HT1080 (cell line): ENCODE measurements at places on chromosomes 16 and 17.

GRCh38 chr16:71399801-71400563, 41.5 kb downstream of the CALB2 start:
- DNase-seq: no peak

- DNase-seq: no peak
Measured at GRCh38 chr16:88466175-88466862, 13.2 kb downstream of the ZFPM1 start.

DNA sequence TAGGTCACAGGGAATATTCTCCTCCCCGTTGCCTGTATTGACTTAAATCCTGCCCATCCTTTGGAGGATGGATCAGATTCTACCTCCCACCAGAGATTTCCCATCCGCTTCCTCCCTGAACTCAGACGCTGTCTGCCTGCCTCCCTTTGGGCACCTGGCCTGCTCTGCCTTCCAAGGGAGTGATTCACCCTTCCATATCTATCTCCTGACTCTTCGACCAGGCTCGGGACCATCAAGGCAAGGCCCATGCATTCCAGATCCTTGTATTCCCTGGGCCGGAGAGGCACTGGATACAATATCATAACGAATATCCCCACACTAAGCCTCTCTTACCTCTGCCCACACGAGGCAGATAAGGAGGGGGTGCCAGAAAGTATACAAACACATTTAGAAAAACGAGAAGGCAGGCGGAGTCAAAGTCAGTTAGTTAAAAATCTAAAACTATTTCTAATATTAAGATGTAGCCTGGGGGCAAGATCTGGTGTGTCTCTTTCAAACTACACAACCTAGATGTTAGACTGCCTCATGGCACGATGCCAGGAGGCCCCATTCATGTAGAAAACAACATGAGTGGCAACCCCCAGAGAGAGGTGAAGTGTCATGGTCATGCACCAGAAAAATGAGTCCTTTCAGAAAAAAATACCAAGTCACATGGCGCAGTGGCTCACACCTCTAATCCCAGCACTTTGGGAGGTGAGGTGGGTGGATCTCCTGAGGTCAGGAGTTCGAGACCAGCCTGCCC, 9.2 kb downstream of the PMP22 start:
- no peak for DNase-seq

DNA sequence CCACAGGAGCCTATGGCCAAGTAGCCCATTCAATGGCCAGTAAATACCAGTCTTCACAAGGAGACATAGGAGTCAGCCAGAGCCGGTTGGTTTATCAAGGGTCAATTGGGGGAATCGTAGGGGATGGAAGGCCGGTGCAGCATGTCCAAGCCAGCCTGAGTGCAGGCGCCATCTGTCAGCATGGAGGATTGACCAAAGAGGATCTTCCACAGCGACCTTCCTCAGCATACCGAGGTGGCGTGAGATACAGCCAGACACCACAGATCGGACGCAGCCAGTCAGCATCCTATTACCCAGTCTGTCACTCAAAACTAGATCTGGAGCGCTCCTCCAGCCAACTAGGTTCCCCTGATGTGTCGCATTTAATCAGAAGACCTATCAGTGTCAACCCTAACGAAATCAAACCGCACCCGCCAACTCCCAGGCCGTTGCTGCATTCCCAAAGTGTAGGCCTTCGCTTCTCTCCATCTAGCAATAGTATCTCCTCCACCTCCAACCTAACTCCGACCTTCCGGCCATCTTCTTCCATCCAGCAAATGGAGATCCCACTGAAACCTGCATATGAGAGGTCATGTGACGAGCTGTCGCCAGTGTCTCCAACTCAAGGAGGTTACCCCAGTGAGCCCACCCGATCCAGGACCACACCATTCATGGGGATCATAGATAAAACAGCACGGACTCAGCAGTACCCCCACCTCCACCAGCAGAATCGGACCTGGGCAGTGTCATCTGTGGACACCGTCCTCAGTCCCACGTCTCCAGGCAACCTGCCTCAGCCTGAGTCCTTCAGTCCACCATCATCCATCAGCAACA, 25.0 kb downstream of the CYB561 start:
- DNase-seq: no peak
